Fibroblast of lung (primary cell): ENCODE measurements at places on chromosomes 1 and 21. TPM values are rescaled to one million over a fixed set of nuclear protein-coding genes. Genes with fewer than 3 reads are reported as not detected.

Gene AMY2A
- polyA plus RNA-seq, result not detected in 2 replicates

Gene RAB4A
- polyA plus RNA-seq, result 31.5 and 32.3 TPM in 2 replicates

Gene LYPD8
- polyA plus RNA-seq, result not detected in 2 replicates

GRCh38 chr1:53735261-53735660, 3.7 kb downstream of the GLIS1 start:
- H3K36me3 ChIP-seq, result no peaks in the 10 kb centered on the region
- peak overlapping the region; percentile 42 for H3K27ac ChIP-seq
- peaks cover 15% of the 10 kb centered on the region for H3K27me3 ChIP-seq
- peak; percentile 63 for DNase-seq
- H3K4me3 ChIP-seq, result no peak overlapping the region

DNA sequence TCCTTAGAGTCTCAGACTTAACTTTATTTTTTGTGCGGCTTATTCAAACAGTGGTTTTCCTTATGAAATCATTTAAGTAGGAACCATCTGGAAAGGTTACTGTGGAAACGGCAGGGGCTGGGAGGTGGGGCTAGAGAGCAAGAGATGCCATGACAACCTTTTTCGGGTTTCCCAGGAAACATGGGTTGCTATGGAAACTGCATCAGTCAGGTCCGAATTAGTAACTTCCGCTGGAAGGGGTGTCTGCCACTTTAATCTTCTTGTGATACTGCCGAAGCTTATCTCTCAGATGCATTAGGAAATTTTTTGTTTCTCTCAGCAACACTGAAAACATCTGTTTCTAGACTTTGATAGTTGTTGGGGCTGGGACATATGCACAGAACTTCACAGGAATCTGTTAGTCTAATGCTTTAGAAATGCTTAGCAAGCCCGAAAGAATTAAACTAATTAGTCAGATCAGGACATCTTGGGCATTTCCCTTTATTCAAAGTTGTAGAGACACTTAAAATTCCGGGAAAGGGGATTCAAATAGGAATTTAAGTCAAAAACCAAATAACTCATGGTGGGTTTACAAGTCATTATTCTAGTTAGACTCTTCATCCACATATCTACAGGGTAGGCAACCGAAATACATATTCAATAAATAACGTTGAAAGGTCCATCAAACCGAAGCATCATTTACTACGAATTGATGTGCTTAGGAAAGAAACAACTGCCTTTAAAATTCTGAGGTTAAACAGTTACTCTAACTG, 2.6 kb downstream of the KCNA3 start:
- no peak for DNase-seq
- H3K36me3 ChIP-seq, result no peaks in the 10 kb centered on the region
- peak overlapping the region; percentile 58 for H3K27ac ChIP-seq
- H3K27me3 ChIP-seq, result no peaks in the 10 kb centered on the region

- DNase-seq, result no peak
- no peak overlapping the region for H3K4me3 ChIP-seq
- peaks cover 2% of the 10 kb centered on the region for H3K4me1 ChIP-seq
These were observed 53.9 kb downstream of the OPTC start for GRCh38 chr1:203547771-203548421.

GRCh38 chr1:20699558-20699957, 18.2 kb downstream of the KIF17 start:
- no peak overlapping the region for H3K4me3 ChIP-seq
- H3K36me3 ChIP-seq, result no peaks in the 10 kb centered on the region
- DNase-seq, result no peak
- H3K4me1 ChIP-seq, result peaks cover 17% of the 10 kb centered on the region

DNA sequence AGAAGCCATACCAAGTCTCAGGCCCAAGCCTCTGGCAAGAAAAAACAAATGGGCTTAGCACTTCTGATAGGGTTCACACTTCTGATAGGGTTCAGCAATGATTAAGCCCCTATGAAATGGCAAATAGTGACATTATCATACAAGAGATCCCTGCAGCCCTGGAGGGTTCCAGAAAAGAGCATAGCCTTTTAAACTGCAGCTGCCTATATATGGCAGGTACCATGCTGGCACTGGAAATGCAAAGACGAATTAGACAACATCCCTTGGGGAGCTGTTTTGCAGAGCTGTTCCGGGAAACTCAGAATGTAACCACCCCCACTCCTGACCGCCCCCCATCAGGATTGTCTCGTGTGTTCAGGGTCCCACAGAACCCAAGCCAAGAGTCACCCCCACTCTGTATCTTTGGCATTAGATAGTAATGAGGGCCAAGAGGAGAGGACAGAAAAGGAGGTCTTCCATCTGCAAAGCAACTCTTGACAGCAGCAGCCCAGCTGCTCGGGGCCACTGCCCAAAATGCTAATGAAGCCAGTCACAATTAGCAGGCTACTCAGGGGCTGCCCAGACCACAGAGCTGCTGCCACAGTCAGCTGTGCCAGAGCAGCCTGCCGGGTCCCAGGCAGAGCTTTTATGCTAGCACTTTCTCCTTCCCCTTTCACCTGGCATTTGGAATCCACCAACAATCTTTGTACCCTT, 50.9 kb downstream of the ITPKB start:
- H3K27ac ChIP-seq, result no peak overlapping the region
- no peaks in the 10 kb centered on the region for H3K36me3 ChIP-seq
- no peaks in the 10 kb centered on the region for H3K4me1 ChIP-seq

GRCh38 chr1:203056012-203056411, 29.7 kb downstream of the PPFIA4 start:
- no peak for DNase-seq
- H3K4me3 ChIP-seq, result no peak overlapping the region
- no peak overlapping the region for H3K27ac ChIP-seq
- peaks cover 2% of the 10 kb centered on the region for H3K4me1 ChIP-seq

GRCh38 chr1:159483501-159483900, 44.0 kb downstream of the OR10J1 start:
- no peaks in the 10 kb centered on the region for H3K4me1 ChIP-seq
- H3K27me3 ChIP-seq, result no peaks in the 10 kb centered on the region
- no peak overlapping the region for H3K4me3 ChIP-seq
- no peak for DNase-seq

- no peaks in the 10 kb centered on the region for H3K36me3 ChIP-seq
- peak overlapping the region; percentile 46 for H3K27ac ChIP-seq
These were observed 857 bp downstream of the GPX7 start for GRCh38 chr1:52602856-52603600.
